ENCODE measurements at places on chromosomes 3 and 15.

GRCh38 chr15:49083401-49084284, 37.4 kb upstream of the SECISBP2L start:
- no peak for DNase-seq

GRCh38 chr3:71005702-71006321, 577.7 kb downstream of the FOXP1 start:
- no peak for DNase-seq

DNA sequence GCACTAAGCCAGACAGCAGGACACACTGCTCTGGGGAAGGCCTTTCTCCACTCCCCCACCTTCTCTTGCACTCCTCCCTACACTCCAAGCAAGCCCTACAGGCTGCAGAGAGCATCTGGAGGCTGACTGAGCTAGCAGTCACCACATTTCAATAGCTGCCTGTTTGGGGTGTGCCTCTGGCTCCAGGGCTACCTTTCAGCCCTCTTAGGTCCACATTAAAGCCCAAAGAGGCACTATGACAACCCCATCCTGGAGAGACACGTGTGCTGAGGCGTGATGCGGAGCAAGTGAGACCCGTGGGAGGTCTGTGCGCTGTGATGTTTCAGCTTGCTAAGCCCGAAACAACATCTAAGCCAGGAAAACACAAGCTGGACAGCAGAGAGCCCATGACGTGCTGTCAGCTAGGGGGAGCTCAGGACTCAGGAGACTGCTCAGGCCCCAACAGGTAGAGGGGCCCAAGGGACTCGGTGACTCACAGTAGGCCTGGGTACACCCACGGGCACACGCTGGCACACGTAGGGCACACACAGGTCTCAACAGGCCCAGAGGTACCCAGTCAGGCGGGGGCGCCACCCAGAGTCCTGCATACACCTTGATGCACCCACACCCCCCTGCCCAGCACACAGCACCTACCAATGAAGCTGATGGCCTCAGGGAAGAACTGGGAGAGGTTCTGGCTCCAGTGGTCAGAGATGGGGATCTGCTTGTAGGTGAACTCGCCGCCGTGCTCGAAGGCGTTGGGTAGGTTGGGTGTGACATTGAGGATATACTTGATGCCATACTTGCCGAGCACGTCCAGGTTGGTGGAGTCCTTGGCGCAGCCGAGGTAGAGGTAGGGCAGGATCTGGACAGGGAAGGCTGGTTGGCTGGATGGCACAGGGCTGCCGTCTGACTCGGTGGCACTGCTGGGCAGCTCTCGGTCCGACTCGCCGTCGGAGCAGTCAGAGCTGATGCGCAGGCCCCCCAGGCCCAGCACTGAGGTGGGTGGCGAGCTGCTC, 2.8 kb downstream of the DUSP7 start:
- DNase-seq: peak; percentile 50

GRCh38 chr3:39130693-39131265, 22.6 kb downstream of the CSRNP1 start:
- DNase-seq: no peak

DNA sequence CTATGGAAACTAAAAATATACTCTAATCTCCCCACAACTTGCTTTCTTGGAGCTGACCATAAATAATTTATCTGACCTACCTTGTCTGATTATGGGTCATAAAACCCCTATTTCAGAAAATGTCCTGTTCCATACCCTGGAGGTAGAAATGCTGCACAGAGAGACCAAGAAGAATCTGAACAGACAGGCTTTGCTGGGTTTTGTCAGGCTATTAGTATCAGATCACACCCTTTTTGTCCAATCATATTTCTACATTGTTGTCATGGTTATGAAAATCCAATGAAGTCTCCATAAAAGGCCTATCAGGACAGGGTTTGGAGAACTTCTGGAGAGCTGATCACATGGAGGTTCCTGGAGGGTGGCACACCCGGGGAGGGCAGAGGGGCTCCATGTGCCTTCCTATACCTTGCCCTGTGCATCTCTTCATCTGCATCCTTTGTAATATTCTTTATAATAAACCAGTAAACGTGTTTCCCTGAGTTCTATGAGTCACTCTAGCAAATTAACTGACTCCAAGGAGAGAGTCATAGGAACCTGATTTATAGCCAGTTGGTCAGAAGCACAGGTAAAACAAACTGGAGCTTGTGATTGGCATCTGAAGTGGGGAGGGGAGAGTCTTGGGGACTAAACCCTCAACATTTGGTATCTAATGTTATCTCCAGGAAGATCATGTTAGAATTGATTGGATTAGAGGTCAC, 58.1 kb downstream of the NGLY1 start:
- no peak for DNase-seq

DNA sequence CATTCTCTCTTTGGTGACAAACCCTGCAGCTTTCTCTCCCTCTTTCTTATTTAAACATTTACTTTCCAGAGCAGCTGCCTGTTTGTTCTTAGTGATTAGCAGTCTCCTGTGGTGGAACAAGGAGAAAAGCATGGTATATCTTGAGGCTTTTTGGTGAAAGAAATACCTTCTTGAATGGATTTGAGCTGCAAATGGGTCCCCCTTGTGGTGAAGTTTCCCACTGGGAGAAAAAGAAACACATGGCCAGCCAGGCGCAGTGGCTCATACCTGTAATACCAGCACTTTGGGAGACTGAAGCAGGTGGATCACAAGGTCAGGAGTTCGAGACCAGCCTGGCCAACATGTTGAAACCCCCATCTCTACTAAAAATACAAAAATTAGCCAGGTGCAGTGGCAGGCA, 48.3 kb upstream of the ACP3 start:
- no peak for DNase-seq

DNA sequence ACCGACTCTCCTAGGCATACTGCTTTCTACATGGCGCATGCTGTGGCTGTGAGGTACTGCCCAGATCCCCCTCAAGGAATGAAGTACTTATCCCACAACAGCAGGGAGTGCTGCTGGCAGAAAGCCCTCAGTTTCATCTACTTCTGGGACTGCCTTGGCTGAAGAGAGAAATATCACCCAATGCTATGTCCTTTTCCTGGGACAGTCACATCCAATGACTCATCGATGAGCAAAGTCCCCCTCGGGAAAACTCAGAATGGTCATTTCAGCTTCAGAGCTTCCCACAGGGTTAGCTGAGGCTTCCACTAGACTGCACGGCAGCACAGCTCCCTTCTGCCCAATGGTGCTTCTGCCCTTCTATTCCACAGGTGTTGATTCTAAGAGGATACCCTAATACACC, 3.6 kb upstream of the NMD3 start:
- DNase-seq: no peak

GRCh38 chr3:29805757-29806156, 524.9 kb downstream of the RBMS3 start:
- no peak for DNase-seq

GRCh38 chr3:40574661-40575060, 49.9 kb downstream of the ZNF621 start:
- no peak for DNase-seq

- no peak for DNase-seq
Observed at GRCh38 chr3:153599685-153600084, 437.7 kb downstream of the RAP2B start.

- no peak for DNase-seq
Observed at GRCh38 chr3:184776916-184777315, 35.0 kb upstream of the VPS8 start.

DNA sequence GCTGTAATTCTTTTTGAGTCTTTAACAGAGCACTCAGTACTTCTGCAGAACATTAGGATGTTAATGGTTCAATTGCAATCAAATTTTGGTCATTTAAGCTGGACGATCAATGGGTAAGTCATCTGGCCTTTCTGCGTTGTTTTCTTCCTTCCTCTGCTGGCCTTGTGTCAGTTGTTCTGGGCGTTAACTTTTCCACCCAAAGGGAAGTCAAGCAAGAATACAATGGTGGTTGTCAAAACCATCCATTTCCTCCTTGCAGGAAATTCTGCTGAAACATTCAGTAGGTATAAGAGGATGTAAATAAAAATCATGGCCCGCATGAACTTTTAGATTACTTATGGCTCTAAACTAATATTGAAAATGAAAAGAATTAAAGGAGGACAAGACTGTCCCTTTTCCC, 584.0 kb downstream of the GRM7 start:
- no peak for DNase-seq

DNA sequence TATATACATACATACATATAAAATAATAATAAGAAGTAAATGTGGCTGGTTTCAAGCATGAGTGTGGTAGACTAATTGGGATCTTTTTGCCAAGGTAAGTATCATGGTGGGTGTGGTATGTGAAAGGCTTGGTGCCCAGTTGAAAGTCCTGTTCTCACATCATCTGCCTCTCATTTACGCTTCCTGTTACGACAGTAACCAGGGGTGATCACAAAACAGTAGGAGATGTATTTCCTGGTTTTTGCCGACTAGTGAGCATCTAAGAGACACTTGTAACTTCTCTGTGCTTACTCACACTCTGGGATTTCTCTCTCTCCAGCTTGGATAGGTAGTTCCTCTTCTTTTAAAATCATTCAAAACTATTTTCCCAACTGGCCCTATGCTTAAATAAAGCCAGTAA, 1028.3 kb upstream of the NR2F2 start:
- DNase-seq: no peak

- DNase-seq: no peak
Observed at GRCh38 chr3:155745795-155746550, 1.1 kb upstream of the PLCH1 start.

- DNase-seq: no peak
Observed at GRCh38 chr3:61340931-61341461, 89.7 kb upstream of the FHIT start.

- DNase-seq: no peak
Observed at GRCh38 chr3:42451546-42452230, 41.3 kb upstream of the LYZL4 start.

DNA sequence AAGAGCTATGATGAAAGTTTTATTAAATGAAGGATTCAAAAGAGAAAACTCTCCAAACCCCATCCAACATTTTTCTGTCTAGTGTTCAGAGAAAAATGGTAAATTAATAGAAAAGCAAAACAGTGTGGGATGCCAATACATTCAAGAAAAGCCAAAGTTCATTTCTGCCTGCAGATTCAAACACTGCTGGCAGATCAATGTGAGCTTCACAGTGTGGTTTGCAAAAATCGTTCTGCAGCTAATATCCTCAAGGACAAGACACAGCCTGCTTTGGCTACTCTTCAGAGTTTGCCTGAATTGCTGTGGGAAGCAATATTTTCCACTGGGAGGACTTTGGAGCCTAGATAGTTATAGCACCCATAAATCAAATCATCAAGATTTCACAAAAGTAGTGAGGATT, 619.9 kb upstream of the SUCLG2 start:
- no peak for DNase-seq

DNA sequence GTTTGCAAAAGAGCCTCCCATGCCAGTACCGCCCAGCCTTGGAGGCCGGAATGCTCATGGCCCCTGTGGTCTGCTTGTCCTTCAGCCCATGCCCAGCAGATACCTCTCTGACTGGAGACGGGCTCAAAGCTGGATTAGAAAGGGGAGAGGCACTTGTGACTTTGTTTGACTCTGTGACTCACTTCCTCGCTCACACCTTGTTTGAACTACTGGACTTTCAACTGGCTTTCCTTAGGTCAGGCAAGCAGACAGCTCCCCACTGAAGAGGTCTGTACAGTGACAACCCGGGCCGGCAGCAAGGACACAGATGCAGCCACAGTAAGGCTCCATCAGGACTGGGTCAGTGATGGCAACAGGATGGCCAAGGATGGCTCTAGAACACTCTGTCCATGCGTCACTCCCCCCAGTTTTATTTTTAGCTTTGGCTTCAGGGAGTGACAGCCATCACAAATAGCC, 98.6 kb upstream of the ABHD17C start:
- no peak for DNase-seq

- no peak for DNase-seq
Observed at GRCh38 chr3:42090973-42091731, at the start of gene TRAK1. TRAK1 (plus strand) TSS chr3:42091357; CDS start chr3:42091470, 113 bp downstream.

DNA sequence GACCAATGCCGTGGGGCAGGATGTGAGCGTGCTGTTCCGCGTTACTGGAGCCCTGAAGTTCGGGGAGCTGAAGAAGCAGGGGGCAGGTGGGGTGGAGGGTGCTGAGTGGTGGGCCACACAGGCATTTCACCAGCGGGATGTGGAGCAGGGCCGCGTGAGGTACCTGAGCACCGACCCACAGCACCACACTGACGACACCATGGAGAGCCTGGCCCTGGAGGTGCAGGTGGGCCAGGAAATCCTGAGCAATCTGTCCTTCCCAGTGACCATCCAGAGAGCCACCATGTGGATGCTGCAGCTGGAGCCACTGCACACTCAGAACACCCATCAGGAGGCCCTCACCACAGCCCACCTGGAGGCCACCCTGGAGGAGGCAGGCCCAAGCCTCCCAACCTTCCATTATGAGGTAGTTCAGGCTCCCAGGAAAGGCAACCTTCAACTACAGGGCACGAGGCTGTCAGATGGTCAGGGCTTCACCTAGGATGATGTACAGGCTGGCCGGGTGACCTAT, 179.6 kb downstream of the TBC1D2B start:
- no peak for DNase-seq

GRCh38 chr15:95407534-95407933, 923.0 kb upstream of the NR2F2 start:
- DNase-seq: no peak

- no peak for DNase-seq
Observed at GRCh38 chr3:42037318-42037945, 53.7 kb upstream of the TRAK1 start.

- no peak for DNase-seq
Observed at GRCh38 chr3:133890972-133891644, 4.6 kb downstream of the RAB6B start.

DNA sequence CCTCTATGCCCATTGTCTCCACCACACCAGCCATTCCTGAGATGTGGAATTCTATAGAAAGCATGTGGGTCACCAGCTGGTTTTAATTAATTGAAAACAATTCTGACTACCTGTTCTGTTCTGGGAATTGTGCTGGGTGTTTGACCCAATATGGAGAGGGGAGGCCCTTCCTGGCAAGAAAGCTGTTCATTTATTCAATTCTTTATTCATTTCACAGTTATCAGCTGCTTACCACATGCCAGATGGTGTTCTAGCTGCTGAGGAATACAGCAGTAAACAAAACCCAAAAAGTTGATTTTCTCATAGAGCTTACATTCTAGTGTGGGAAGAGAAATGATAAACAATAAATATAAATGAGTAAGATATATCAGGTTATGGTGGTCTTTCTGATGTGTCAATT, 296.1 kb upstream of the RASGRP1 start:
- DNase-seq: no peak

- DNase-seq: no peak
Observed at GRCh38 chr3:17444865-17445264, 297.6 kb downstream of the TBC1D5 start.

DNA sequence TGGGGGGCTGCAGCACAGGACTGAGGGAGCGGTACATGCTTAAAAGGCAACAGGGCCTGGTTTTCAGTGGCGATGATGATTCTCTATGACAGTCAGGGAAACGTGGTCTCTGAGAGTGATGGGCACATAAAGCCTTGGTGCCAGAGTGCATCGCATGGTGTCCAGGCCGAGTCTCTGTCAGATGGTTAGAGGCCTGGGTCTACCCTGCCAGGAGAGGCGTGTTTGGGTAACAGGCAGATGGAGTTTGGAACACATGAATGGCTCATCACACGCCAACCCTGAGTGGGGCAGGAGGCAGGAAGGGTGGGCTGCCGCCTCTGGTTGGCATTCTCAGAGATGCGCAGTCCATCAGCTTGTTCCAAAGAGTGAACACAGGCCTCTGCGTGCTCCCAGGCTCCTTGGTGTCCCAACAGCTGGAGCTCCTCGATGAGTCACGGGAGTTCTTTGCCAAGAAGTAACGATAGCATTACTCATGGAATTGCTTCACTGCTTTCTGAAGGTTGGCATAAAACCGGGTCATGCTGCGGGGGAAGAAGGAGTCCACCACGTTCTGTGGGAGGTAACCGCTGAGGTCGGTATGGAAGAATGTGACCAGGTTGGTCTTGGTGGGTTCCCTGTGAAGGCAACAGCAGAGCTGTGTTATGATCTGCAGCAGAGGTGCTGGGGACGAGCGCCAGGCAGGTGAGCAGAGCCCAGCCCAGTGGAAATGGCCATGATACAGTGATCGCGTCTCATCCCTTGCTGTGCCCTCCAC, 11.0 kb downstream of the STARD5 start:
- DNase-seq: no peak
